ENCODE measurements at places on chromosomes 3 and 15.

GRCh38 chr3:112638327-112639020, 2.5 kb downstream of the CCDC80 start:
- no peak overlapping the region for H3K27ac ChIP-seq
- no peak overlapping the region for H3K4me3 ChIP-seq
- H3K36me3 ChIP-seq = no peaks in the 10 kb centered on the region
- H3K27me3 ChIP-seq = no peaks in the 10 kb centered on the region
- H3K4me1 ChIP-seq = peaks cover 9% of the 10 kb centered on the region

- H3K27me3 ChIP-seq = no peaks in the 10 kb centered on the region
- no peaks in the 10 kb centered on the region for H3K4me1 ChIP-seq
- H3K27ac ChIP-seq = no peak overlapping the region
Measured at GRCh38 chr3:117473981-117474538, 764.5 kb downstream of the TUSC7 start.

GRCh38 chr3:152269831-152270734, 1.4 kb downstream of the MBNL1 start:
- DNase-seq = peak; percentile 62
- H3K4me3 ChIP-seq = peak overlapping the region; percentile 96
- H3K4me1 ChIP-seq = peaks cover 29% of the 10 kb centered on the region
- no peaks in the 10 kb centered on the region for H3K36me3 ChIP-seq
- H3K27me3 ChIP-seq = no peaks in the 10 kb centered on the region
- peak overlapping the region; percentile 96 for H3K27ac ChIP-seq

DNA sequence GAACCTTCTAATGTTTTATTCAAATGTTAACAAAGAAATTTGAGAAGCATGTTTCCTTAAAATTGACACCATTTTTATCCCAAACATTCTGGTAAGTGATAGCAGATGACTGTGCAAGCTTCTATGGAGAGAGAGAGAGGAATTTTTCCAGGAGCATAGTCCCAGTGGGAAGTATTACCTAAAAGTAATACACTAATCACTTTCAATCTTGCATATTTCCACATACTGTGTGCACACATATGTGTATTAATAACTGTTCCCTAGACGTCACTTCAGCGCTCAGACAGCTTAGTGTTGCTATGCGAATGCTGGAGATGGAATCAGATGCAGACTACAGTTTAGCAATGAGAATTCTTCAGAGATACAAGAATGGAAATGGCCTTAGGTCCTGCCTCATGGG, 424.3 kb upstream of the TPRG1 start:
- no peaks in the 10 kb centered on the region for H3K27me3 ChIP-seq
- no peak for DNase-seq
- H3K36me3 ChIP-seq = no peaks in the 10 kb centered on the region
- H3K4me3 ChIP-seq = no peak overlapping the region
- H3K4me1 ChIP-seq = peaks cover 2% of the 10 kb centered on the region

- no peaks in the 10 kb centered on the region for H3K27me3 ChIP-seq
- no peaks in the 10 kb centered on the region for H3K36me3 ChIP-seq
- H3K4me1 ChIP-seq = no peaks in the 10 kb centered on the region
- no peak for DNase-seq
- no peak overlapping the region for H3K27ac ChIP-seq
Measured at GRCh38 chr3:70554170-70554569, 241.7 kb upstream of the MDFIC2 start.

DNA sequence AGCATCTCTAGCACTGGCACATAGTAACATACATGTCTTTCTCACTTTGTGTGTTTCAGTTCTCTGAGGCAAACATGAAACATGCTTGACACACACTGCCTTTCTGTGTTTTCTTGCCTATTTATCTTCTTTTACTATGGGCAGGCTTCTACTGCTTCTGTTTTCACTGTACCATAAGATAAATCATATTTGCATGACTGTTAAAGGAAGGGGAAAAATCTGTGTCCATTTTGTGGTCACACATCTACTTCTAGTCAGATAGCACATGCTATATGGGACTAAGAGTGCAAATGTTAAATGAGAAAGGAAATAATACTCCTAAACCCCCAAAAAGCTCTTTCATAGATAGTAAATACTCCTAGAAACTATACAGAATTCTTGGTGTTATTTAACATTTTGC, 386.4 kb downstream of the ZBTB20 start:
- no peak overlapping the region for H3K27ac ChIP-seq
- H3K4me3 ChIP-seq = no peak overlapping the region
- DNase-seq = no peak
- no peaks in the 10 kb centered on the region for H3K36me3 ChIP-seq

DNA sequence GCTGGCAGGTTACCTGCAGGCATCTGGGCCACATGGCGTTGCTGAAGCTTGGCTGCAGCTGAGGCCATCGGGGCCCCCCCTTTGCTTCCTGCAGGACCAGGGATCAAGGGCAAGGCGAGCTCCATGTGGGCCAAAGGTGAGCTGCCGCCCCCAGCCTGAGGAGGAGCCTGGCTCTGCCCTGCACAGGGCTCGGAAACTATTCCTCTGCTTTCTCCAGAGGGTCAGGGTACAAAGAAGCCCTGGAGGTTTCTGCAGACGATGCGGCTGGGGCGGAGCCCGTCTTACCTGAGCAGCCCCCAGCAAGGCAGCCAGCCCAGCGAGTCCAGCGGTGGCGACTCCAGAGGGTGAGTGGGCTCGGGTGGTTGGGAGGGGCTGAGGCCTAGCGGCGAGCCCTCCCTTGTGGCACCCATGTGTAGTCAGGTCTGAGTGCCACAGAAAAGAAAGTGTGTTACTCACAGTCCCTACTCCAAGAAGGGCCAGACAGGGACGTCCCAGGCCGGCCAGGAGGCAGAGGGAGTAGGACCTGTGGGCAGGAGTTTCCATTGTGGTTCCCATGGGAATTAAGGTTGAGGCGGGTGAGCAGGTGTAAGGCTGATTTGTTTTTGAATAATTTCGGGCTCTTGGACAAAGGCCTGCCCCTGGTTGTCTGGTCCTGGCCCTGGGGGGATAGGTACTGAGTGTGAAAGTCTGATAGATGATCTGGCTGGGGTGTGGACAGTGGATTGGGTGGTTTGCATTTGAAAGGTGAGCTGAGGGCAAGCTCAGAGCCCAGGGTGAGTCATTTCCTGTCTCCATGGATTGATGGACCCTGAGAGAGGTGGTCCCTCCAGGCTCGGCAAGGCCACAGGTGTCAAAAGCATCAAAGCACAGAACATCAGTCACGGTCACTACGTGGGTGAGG, 25.4 kb downstream of the CFAP100 start:
- H3K36me3 ChIP-seq = no peaks in the 10 kb centered on the region
- H3K27ac ChIP-seq = no peak overlapping the region
- DNase-seq = no peak
- no peak overlapping the region for H3K4me3 ChIP-seq
- H3K4me1 ChIP-seq = 0 out of 2 replicates have a peak, but pooled peaks cover 3% of the 10 kb centered on the region
- no peaks in the 10 kb centered on the region for H3K27me3 ChIP-seq

DNA sequence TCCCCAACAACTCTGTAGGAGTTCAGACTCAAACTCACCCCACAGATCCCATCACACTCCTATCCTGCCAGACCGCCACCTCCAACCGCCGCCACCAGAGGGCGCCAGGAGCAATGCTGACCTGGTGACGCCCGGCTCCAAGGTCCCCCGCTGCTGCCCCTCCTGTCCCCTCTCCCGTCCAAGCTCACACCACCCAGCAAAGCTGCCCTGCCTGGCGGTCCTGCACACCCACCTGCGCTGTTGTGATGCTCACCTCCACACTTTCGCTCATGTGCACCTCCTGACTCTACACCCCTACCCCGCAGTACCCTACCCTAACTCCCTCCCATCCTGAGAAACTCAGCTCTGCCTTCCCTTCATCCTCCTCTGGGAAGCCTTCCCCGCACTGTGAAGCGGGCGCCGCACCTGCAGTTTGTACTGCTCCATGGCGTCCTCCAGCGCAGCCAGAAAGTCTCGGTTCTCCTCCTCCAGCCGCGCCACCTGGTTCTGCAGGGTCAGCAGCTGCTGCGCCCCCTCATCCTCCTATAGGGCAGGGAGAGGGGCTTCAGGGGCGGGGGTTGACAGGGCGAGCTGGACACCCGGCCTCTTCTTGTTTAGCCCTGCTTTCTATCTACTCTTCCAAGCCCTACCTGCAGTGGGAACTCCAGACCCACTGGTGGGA, 7.9 kb downstream of the KIF7 start:
- DNase-seq = peak; percentile 57
- H3K4me3 ChIP-seq = peak overlapping the region; percentile 34
- H3K27ac ChIP-seq = no peak overlapping the region
- no peaks in the 10 kb centered on the region for H3K27me3 ChIP-seq
- H3K36me3 ChIP-seq = no peaks in the 10 kb centered on the region
- peaks cover 3% of the 10 kb centered on the region for H3K4me1 ChIP-seq

DNA sequence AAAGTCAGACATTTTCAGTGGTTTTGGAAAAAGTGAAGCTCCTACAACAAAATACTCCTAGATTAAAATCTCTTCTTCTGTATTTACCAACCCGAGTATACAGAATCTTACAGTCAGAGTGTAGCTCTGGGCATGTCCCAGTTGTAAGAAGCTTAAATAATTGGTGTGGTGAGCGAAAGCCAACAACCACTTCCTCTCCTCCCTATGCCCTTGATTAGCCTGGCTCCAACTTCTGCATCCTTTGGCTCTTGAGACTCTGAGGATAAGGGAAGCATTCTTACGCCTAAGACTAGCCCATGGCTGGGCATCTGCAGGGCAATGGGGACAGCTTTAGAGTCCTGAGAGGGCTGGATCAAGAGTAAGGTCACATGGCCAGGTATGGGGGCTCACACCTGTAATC, 25.5 kb downstream of the RFT1 start:
- H3K4me1 ChIP-seq = peaks cover 37% of the 10 kb centered on the region
- no peaks in the 10 kb centered on the region for H3K36me3 ChIP-seq
- H3K27me3 ChIP-seq = no peaks in the 10 kb centered on the region
- DNase-seq = no peak
- no peak overlapping the region for H3K27ac ChIP-seq

DNA sequence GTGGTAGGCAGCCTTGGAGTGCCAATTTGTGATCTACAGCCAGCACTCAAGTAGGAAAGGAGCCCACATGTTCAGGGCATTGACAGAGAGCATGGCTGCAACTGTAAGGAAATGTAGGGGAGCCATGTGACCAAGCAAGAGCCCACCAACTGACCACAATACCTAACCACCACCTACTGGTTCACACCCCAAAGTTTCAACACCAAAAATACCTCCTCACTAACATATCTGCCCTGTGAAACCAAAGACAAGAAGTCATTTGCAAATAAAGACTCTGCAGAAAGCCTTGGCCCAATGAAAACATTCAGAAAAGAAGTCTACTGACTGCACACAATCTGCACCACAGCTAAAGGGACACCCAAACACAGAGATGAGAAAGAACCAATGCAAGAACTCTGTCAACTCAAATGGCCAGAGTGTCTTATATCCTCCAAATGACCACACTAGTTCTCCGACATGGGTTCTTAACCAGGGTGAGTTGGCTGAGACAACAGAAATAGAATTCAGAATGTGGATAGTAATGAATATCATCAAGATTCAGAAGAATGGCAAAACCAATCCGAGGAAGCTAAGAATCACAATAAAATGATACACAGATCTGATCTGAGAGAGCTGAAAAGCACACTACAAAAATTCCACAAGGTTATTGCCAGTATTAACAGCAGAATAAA, 40.6 kb downstream of the SLC9C1 start:
- H3K36me3 ChIP-seq = no peaks in the 10 kb centered on the region
- no peak overlapping the region for H3K4me3 ChIP-seq
- H3K27ac ChIP-seq = peak overlapping the region; percentile 47
- no peaks in the 10 kb centered on the region for H3K27me3 ChIP-seq

DNA sequence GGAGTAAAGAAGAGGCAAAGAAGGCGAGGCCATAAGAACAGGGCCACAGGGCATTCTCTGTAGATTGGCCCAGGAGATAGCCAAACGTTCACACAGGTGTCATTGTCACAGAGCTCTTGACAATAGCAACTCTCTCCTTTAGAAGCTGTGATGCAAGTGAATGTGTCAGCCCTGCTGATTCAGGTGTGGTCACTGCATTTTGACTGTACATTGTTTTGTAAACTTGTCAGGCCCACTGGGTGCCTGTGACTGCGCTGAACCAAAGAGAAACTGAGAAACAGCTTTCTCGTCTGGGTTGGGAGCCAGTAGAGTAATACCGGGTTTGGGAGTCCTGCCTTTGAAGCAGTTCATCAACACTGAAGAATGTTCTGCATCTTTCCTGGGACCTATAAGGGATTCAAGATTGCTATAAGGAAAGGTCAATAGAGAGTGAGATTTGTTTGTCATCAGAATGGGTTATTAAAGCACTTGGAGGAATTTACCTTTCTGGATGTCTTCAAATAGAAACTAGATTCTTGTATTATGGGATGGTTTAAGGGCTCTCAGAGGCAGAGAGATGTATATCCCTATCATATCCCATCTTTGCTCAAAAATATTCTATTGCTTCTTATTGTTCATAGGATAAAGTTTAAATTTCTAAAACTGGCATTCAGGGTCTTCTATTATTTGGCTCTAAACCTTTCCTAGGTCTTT, 45.4 kb downstream of the TMEM45A start:
- no peaks in the 10 kb centered on the region for H3K27me3 ChIP-seq
- H3K4me1 ChIP-seq = peaks cover 5% of the 10 kb centered on the region
- H3K4me3 ChIP-seq = peak overlapping the region; percentile 46
- H3K27ac ChIP-seq = peak overlapping the region; percentile 41

GRCh38 chr3:69787436-69788168, 48.3 kb downstream of the MITF start:
- no peak overlapping the region for H3K4me3 ChIP-seq
- H3K36me3 ChIP-seq = no peaks in the 10 kb centered on the region
- no peaks in the 10 kb centered on the region for H3K27me3 ChIP-seq
- H3K27ac ChIP-seq = no peak overlapping the region
- no peak for DNase-seq

- H3K4me1 ChIP-seq = no peaks in the 10 kb centered on the region
- H3K27me3 ChIP-seq = no peaks in the 10 kb centered on the region
- DNase-seq = no peak
- no peaks in the 10 kb centered on the region for H3K36me3 ChIP-seq
Measured at GRCh38 chr15:42134617-42135245, 21.7 kb downstream of the PLA2G4F start.

DNA sequence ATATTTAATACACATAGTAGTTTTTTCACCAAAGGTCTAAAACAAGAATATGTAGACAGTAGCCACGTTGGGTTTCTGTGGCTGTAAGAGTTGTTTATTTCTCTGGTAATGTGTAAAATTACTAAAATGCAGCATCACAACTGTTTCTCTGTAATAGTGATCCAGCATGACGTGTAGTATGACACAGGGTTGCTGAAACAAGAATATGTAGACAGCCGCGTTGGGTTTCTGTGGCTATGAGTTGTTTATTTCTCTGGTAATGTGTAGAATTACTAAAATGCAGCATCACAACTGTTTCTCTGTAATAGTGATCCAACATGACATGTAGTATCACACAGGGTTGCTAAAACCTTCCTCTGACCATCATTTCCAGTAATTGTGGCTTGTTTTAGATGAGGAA, 153.6 kb upstream of the ZNF717 start:
- H3K36me3 ChIP-seq = no peaks in the 10 kb centered on the region
- H3K4me1 ChIP-seq = no peaks in the 10 kb centered on the region
- H3K27ac ChIP-seq = no peak overlapping the region
- no peaks in the 10 kb centered on the region for H3K27me3 ChIP-seq
- DNase-seq = no peak
- no peak overlapping the region for H3K4me3 ChIP-seq

- no peaks in the 10 kb centered on the region for H3K36me3 ChIP-seq
- H3K4me3 ChIP-seq = no peak overlapping the region
- no peak overlapping the region for H3K27ac ChIP-seq
- no peaks in the 10 kb centered on the region for H3K4me1 ChIP-seq
- no peak for DNase-seq
- H3K27me3 ChIP-seq = no peaks in the 10 kb centered on the region
Measured at GRCh38 chr15:81783076-81783475, 262.7 kb downstream of the MEX3B start.

All from MM.1S (cell line).